ENCODE measurements at places on chromosomes 6 and 20. TPM values are rescaled to one million over a fixed set of nuclear protein-coding genes. Genes with fewer than 3 reads are reported as not detected.

The KIF25 gene
- total RNA-seq = 0.27 TPM

The JAG1 gene
- 170 TPM for total RNA-seq

The BIRC7 gene
- total RNA-seq = 0.25 TPM

DNA sequence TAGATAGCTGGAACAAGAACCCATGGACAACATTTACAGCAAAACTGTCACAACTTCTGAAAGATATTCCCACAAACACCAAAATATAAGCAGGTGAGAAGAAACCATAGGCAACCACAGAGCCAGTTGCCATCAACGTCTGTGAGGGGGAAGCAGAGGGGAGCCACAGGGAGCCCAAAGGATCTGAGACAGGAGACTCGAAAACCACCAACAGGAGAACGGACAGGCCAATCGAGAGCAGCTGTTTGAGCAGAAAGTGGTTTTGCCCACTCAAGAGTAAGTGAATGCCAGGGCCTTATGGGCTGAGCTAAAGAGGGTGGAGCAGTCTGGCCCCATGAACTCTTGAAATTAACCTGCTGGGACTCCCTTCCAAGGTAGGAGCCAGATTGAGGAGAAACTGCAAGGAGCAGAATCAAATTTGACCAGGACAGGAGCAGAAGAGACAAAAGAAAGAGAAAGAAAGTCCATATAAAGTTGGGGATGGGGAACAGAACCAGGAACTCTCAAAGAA lies 195.4 kb downstream of the ANKRD60 start:
- DNase-seq = no peak

- no peak for DNase-seq
Measured at GRCh38 chr6:142395768-142396231, 94.0 kb downstream of the ADGRG6 start.

DNA sequence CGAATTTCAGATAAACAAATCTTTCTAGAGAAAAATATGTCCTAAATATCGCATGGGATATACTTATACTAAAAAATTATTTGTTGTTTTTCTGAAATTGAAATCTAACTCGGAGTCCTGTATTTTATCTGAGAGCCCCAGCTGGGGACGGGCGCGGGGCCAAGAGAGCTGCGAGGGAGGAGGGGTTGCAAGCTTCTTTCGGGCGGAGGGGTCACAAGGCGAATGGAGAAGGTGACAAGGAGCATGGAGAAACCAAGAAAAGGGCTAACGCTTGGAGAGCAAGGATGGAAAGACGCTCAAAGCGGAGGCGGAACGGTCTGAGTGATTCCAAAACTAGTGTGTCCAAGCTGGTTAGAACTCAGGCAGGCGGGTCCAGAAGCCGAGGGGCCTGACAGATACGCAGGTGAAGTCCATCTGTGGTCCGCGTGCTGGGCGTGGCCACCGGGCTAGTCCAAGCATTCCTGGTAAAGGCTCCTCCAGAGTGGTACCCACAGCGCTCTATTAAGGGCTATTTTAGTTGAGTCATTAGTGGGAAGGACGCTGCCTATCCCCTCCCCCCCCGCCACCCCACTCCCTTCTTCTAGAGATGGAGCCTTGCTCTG lies 41.5 kb upstream of the ZNFX1 start:
- DNase-seq = no peak

The SH3BGRL2 gene
- 157 TPM for total RNA-seq

GRCh38 chr6:50963952-50964351 lies 145.3 kb downstream of the TFAP2B start:
- no peak for DNase-seq

Measured in left colon (tissue), 2 donors.